ENCODE measurements at places on chromosomes 4 and X.

GRCh38 chrX:2500803-2501558 is at the start of the genes DHRSX and ZBED1:
DHRSX (minus strand) TSS chrX:2500976; CDS start chrX:2500925, 51 bp downstream.
ZBED1 (minus strand) TSS chrX:2500976; CDS start chrX:2490719, 10,257 bp downstream.
- peak; percentile 63 for DNase-seq

GRCh38 chr4:131091896-131092295 is 1995.9 kb downstream of the C4orf33 start:
- DNase-seq, result peak; percentile 34

- DNase-seq, result no peak
Observed at GRCh38 chrX:24590111-24590510, 57.0 kb downstream of the PCYT1B start.

DNA sequence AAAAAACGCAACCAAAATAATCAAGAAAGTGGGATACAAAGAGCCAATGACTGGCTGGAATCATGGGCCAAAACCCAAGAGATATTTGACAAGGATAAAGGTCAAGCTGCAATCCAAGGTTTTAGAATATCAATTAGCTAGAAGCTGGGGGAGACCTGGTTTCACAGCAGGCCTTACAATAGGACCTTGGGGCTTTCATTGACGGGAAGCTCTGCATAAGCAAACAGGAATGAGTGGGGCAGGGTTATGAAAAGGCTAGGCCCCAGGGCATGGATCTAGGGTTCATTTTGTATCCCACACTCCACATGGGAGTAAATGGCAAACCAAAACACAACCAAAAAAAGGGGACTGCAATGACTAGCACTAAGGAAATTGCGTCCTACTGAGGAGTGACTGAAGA is 215.3 kb downstream of the HS6ST2 start:
- DNase-seq, result no peak

DNA sequence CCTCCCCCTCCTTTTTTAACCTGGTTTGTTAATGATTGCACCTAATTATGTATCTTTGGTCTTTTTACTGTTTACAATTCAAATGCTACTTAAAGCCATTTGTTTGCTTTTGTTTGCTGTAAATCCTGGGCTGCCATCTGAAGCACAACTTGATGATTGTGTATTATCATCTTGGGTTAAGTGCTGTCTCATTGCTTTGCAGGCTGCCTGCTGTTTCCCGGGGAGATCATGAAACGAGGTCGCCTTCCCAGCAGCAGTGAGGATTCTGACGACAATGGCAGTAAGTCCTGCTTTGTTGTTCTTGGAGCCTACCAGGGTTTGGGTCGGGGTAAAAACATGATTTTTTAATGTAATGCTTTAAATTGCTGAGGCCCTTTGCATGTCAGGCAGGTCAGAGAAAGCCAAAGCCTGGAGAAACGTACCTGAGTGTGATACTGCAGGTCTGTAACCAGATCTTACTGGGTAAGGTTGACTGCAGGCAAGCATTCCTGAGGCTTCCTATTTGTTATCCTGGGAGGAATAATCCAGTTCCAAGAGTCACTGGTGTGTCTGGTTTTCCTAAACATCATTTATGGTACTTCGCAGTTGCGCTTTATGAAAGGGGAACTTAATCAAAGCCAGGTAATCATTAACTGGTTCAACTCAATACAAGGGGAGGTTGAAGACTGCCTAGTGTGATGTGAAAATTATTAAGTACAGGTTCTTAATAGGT is 22.2 kb downstream of the JADE1 start:
- DNase-seq, result no peak

GRCh38 chr4:177384856-177385397 is 57.3 kb downstream of the AGA start:
- DNase-seq, result no peak

GRCh38 chrX:81489987-81490386 is 288.1 kb downstream of the SH3BGRL start:
- DNase-seq, result no peak

- no peak for DNase-seq
Observed at GRCh38 chrX:6852869-6853268, 294.6 kb upstream of the STS start.

- no peak for DNase-seq
Observed at GRCh38 chr4:95825546-95825945, 14.3 kb upstream of the PDHA2 start.

- DNase-seq, result no peak
Observed at GRCh38 chrX:89033723-89034122, 286.7 kb downstream of the CPXCR1 start.

DNA sequence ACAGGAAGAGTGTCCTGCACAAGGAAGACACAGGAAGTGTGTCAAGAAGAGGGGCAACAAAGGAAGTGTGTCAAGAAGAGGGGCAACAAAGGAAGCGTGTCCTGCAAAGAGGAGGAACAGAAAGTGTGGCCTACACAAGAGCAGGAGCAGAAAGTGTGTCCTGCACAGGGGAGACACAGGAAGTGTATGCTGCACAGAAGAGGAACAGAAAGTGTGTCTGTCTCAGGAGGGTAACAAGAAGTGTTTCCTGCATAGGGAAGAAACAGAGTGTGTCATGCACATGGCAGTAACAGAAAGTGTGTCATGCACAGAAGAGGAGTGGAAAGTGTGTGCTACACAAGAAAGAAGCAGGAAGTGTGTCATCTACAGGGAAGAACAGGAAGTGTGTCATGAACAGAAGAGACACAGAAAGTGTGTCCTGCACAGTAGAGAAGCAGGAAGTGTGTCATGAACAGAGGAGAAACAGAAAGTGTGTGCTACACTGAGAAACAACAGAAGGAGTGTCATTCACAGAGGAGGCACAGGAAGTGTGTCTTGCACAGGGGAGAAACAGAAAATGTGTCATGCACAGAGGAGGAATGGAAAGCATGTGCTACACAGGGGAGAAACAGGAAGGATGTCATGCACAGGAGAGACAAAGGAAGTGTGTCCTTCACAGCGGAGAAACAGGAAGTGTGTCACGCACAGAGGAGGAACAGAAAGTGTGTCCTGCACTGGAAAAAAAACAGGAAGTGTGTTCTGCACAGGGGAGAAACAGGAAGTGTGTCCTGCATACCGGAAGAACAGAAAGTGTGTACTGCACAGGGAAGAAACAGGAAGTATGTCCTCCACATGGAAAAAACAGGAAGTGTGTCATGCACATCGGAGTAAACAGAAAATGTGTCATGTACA is 526.4 kb upstream of the PRKX start:
- DNase-seq, result peak; percentile 2

- DNase-seq, result no peak
Observed at GRCh38 chrX:9619581-9619980, 146.1 kb downstream of the GPR143 start.

GRCh38 chrX:43666311-43666912 is 10.3 kb downstream of the MAOA start:
- DNase-seq, result peak; percentile 10

DNA sequence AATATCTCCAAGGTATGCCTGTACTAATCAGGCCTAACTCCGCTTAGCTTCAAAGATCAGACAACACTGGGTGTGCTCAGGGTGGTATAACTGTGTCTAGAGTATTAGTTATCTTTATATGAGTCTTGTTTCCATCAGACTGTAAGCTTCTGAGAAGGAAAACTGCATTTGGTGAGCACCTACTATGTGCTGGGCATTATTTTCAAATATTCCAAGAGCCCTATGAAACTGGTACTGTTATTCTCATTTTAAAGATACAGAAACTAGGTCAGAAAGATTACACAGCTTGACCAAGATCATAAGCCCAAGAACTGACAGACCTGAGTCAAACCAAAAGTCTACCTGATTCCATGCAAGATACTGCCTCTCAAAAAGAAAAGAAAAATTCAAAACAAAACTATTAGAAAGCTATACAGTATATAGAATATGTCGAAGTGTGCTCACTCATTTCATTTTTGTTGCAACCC is 44.4 kb downstream of the LRBA start:
- DNase-seq, result no peak

DNA sequence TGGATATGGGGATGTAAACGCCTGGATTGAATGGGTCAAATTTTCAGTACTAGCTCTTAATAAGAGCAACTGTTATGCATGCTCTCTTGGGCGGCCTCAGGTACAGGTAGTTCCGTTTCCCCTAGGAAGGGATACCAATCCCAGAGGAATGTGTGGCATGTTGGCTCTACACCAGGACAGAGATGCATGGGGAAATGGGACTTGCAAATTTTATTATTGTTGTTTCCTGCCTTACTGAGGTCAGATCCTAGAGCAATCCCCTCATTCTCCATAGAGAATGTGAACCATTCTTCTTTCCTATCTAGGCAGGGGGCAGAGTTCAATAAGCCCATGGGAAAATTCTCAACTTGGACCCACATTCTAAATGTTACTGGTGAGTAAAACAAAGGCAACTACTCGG is 361.8 kb upstream of the FGF16 start:
- no peak for DNase-seq

DNA sequence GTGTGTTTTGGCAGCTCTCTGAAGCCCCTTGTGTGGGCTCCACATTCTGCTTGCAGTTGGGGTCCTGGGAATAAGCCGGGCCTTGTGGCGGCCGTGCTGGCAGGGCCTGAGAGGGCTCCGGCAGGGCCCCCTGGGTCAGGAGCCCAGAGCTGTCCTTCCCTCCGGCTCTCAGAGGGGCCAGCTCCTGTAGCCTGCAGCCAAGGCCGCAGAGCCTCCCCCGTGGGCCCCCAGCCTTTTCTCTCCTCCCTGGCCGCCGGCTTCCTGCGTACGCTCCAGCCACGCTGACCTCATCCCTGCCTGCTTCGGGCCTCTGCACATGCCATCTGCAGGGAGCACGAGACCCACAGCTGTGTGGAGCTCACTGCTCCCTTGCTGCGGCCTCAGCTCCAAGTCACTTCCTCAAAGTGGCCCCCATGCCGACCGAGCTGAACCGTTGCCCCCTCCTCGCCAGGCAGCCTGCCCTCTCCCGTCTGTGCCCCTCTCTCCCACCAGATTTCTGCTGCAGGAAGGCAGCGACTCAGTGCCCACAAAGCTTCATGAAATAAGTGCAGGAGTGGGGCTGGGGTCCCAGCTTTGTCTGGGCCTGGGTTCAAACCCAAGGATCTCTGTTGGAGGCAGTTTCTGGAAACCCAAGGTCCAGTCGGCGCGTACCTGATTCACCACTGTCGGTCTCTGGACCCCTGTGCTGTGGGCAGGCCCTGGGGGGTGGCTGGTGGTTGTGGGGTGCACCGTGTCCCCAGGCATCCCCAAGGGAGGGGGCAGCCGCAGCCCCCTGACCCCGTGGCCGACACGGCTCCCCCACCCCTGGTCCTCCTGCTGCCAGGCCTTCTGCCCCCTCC is 57.1 kb upstream of the NKX1-1 start:
- DNase-seq, result peak; percentile 40

Data from suppressor macrophage (primary cell).